GM13976 (cell line): ENCODE measurements at places on chromosomes 12 and 14.

DNA sequence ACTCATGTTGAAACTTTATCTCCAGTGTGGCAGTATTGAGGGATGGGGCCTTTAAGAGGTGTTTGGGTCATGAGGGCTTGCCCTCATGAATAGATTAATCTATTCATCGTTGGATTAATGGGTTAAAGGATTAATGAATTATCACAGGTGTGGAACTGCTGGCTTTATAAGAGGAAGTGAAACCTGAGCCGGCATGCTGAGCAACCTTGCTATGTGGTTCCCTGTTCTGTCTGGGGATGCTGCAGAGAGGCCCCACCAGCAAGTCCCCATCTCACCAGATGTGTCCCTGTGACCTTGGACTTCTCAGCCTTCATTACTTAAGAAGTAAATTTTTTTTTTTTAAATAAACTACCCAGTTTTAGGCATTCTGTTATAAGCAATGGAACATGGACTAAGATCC lies 109.6 kb downstream of the DYRK2 start:
- DNase-seq: peak; percentile 22

- DNase-seq: no peak
Observed at GRCh38 chr12:46959502-46959901, 119.9 kb upstream of the PCED1B start.

- no peak for DNase-seq
Observed at GRCh38 chr12:6163416-6164060, 36.7 kb upstream of the CD9 start.

DNA sequence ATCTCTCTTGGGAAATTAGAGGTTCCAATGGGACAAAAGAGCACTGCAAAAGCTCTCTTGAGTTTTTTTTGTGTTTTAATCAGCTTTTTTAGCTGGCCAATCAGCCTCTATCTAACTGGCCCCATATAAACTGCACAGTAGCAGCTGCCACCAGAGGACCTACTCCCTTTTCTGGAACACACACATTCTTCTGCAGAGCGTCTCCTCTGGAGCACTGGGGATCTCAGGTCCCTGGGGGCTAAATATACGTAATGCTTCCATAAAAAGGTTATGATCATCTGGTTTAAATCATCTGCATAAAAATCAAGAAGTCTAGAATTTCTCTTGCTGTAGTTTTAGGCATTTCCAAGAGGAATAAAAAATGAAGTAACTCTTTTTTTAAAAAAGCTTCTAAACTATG lies 32.3 kb downstream of the TSPAN8 start:
- DNase-seq: no peak

DNA sequence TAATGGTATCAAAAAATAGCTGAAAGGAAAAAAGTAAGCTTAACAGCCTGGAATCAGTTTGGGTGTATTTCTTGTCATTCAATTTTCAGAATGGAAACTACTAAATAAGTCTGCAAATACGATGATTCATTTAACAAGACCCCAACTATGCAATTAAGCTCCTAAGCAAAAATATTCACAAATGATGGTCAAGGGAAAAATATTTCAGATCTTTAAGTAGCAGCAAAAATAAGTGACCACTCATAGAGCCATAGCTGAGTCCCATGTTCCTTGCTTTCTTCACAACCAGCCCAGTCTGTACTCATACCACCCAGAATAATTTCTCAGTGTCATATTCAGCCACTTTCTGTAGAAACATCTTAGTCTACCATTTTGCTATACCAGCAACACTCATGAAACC lies 185.4 kb downstream of the PPM1H start:
- no peak for DNase-seq

GRCh38 chr12:3225796-3226180 lies 148.6 kb downstream of the TSPAN9 start:
- no peak for DNase-seq

- DNase-seq: peak; percentile 45
Observed at GRCh38 chr12:123741937-123742572, 20.0 kb upstream of the DNAH10 start.

- no peak for DNase-seq
Observed at GRCh38 chr12:114750917-114751316, 66.9 kb upstream of the TBX3 start.
